ENCODE measurements at places on chromosomes 7 and 10. TPM values are rescaled to one million over a fixed set of nuclear protein-coding genes. Genes with fewer than 3 reads are reported as not detected.

The GLRX3 gene
- 17.2 TPM for total RNA-seq

The GNGT1 gene
- total RNA-seq: not detected

The GPR15LG gene
- not detected for total RNA-seq

DNA sequence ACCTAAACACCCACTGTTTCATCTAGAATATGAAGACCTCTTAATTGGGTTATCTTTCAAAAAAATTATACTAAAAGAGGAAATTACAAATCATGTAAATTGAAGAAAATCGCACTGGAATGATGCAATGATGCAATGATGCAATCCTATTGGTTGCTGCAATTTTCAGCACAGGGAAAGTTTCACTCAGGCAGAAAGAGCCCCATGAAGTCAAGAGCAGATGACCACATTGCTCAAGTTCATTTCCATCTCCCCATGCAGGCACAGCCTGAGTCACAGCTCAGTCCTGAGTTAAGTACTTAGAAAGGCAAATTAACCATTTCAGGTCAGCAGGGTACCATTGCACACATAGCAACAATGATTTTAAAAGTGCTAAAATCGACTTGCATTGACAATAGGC lies 180.3 kb upstream of the MYO3A start:
- DNase-seq: no peak

The AGMO gene
- total RNA-seq: not detected

DNA sequence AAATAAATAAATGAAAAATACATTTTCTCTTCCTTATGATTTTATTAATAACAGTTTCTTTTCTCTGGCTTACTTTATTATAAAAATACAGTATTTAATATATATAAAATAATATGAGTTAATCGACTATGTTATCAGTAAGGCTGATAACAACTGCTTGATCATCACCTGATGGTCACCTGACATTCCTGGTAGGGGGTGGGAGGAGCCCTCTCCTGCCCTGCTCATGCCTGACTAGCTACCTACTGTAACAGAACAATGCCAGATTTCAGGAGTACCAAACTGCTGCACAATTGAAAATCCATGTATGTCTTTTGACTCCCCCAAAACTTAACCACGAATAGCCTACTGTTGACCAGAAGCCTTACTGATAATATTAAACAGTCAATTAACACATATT lies 1.3 kb upstream of the APBB1IP start:
- no peak for DNase-seq

- DNase-seq: no peak
Measured at GRCh38 chr7:101108330-101108857, 18.5 kb upstream of the SERPINE1 start.

DNA sequence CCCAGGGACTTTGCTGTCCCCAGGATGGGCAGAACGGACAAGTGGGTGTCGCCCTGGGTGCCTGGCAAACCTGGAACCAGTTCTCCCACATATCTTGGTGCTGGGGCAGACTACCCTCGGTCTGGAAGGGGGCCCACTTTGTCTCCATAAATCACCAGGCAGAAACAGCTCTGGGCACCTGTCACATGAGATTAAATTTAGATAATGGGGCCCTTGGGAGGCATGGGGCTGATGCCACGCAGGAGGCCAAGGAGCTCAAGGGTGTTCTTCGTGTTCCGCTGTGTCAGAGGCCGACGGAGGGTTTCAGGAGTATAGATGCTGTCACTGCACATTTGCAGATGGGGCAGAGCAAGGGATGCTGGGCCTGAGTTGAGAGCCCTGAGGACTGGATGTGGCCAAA lies 72.7 kb downstream of the TMEM130 start:
- no peak for DNase-seq

The NODAL gene
- not detected for total RNA-seq

GRCh38 chr10:48465860-48466521 lies 138.9 kb downstream of the ARHGAP22 start:
- DNase-seq: no peak

GRCh38 chr10:3932597-3933375 lies 147.8 kb upstream of the KLF6 start:
- no peak for DNase-seq

The SPDYE3 gene
- total RNA-seq: not detected

The ADAP1 gene
- total RNA-seq: 16.2 TPM

- DNase-seq: no peak
Measured at GRCh38 chr10:94066411-94066810, 72.7 kb downstream of the PLCE1 start.

- no peak for DNase-seq
Measured at GRCh38 chr7:11625669-11626068, 206.3 kb downstream of the THSD7A start.

- DNase-seq: no peak
Measured at GRCh38 chr10:88883448-88883809, 3.4 kb downstream of the STAMBPL1 start.

- DNase-seq: no peak
Measured at GRCh38 chr10:35426657-35427056, 90.3 kb downstream of the CCNY start.

The HMX2 gene
- not detected for total RNA-seq

DNA sequence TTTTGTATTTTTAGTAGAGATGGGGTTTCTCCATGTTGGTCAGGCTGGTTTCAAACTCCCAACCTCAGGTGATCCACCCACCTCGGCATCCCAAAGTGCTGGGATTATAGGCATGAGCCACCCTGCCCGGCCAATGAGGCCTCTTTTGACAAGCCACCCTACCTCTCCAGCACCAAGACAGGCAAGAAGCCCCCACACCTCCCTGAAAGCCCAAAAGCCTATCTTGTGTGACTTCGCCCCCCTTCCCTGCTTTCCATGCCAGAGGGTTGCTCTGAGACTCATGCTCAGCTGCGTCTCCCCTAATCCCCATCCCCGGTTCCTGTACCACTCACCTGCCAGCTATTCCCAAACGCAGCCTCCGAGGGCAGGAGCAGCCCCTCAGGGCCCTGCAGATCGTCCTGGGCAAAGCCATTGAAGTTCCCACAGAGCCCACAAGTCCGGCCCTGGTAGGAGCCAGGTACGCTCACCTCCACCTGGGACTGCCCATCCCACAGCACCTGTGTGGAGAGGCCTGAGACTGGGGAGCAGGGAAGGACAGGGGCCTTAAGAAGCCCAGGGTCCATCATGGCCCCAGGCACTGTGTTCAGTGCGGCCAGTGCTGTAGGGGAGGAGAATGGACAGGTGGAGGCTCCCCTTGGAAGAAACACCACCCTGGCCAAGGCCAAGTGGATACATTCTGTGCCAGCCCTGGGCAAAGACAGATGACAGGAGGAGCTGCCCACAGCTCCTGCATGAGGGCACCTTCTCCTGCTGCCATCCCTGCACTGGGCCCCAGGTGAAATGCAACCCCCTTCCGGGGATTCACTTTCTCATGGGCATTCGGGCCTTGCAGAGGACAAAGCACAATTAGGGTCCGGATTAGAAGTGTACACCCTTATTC lies 15.8 kb downstream of the ATP6V1F start:
- no peak for DNase-seq

The FAM180A gene
- total RNA-seq: not detected

The FAM25G gene
- not detected for total RNA-seq

- no peak for DNase-seq
Measured at GRCh38 chr7:105723572-105723971, 142.3 kb upstream of the EFCAB10 start.

GRCh38 chr10:30432622-30433305 lies 1.2 kb upstream of the MAP3K8 start:
- peak; percentile 28 for DNase-seq

GRCh38 chr7:20794676-20795075 lies 8.0 kb upstream of the SP8 start:
- no peak for DNase-seq

DNA sequence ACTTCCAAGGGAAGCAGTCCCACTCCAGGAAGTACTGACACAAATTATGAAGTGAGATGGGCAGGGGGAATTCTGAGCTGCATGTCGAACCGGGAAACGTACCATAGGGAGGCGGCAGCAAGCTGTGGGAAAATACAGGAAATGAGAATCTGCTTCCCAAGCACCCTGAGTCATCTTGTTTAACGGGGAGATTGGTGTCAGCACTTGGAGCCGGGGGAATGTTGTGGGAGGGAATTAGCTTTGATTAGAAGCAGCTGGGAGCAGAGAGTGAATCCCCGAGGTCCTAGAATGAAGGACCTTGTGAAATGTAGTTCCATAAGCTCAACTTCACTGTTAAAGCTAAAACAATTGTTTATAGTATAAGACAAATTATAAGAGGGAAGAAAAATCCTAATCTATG lies 141.4 kb upstream of the PRKCQ start:
- no peak for DNase-seq

GRCh38 chr7:7641129-7641663 lies 644 bp downstream of the UMAD1 start:
- DNase-seq: no peak

GRCh38 chr7:19919261-19920095 lies 146.1 kb upstream of the TMEM196 start:
- DNase-seq: no peak

DNA sequence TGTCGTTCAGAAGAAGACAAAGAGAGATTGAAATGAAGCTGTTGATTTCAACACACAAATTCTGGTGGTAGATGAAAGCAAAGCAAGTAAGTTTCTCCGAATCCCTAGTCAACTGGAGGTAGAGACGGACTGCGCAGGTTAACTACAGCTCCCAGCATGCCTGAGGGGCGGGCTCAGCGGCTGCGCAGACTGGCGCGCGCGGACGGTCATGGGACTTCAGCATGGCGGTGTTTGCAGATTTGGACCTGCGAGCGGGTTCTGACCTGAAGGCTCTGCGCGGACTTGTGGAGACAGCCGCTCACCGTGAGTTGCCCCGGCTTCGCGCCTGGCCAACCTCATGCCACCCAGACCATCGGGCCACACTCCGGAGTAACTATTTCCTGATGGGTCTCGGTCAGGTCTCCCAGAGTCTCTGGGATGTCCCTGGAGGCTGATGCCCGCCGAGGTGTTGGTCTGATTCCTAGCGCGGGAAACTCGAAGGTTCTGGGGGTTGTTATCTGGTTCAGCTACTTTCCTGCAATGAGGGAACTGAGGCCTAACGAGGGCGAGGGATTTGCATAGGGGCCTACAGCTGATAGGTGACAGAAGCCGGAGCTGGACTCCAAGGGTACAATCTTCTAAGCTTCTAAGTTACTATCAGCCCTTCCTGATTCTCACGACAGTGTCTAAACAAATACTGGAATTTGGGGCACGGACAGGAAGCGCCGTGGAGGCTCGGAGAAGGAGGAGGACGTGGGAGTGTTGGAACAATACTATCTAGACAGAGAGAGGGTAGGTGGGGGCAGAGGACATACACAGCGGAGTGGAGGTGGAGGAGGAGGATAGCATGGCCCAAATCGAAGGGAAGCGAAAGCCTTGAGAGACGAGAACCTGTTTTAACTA lies at the start of gene RPP30:
RPP30 (plus strand) TSS at position 209 of the 882 bp plus-strand sequence; CDS start at position 222, 13 bp downstream.
- peak; percentile 73 for DNase-seq

DNA sequence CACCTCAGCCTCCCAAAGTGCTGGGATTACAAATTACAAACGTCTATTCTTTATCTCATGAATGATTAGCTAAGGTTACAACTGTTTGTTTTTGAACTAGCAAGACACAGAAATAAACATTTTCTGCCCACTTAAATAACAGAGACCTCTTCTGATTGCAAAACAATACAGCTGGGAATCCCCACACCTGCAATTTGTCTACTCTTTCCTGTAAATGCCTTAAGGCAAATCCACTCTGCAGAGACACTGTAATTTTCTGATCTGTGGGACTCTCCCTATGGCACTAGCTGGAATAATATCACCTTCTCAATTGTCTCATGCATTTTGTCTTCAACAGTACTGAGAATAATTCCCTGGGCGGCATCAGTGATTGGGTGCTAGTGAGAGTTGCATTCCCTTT lies 149.3 kb upstream of the FAM3C start:
- DNase-seq: no peak

- DNase-seq: no peak
Measured at GRCh38 chr7:19920705-19921104, 147.3 kb upstream of the TMEM196 start.

The RSPH10B gene
- not detected for total RNA-seq

- DNase-seq: no peak
Measured at GRCh38 chr10:116115036-116115641, 157.9 kb downstream of the GFRA1 start.

GRCh38 chr7:55377162-55377817 lies 12.2 kb downstream of the LANCL2 start:
- DNase-seq: no peak

DNA sequence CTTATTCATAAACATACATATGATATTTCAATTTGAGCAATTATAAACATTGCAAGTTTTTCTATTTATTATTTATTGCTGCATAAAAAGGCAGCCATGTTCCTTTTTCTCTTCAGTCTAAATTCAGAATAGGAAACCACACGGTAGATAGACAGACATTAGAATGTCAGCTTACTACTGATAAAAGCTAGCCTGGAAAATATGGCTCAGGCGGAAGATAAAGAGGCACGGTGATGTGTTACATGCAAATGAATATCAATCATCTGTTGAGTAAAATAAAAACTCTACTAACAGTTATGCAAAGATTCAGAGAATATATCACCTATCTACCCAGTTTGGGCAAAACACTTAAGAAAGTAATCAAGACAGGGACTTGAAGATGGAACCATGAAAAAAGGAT lies 73.5 kb upstream of the PDSS1 start:
- DNase-seq: no peak

GRCh38 chr7:12713625-12714378 lies 26.4 kb downstream of the ARL4A start:
- DNase-seq: no peak

GRCh38 chr10:88256886-88257285 lies 326.2 kb downstream of the RNLS start:
- no peak for DNase-seq

All from hematopoietic multipotent progenitor cell (in vitro differentiated cells).